Thoracic aorta (tissue), 2 donors: ENCODE measurements at places on chromosomes 3 and 15.

DNA sequence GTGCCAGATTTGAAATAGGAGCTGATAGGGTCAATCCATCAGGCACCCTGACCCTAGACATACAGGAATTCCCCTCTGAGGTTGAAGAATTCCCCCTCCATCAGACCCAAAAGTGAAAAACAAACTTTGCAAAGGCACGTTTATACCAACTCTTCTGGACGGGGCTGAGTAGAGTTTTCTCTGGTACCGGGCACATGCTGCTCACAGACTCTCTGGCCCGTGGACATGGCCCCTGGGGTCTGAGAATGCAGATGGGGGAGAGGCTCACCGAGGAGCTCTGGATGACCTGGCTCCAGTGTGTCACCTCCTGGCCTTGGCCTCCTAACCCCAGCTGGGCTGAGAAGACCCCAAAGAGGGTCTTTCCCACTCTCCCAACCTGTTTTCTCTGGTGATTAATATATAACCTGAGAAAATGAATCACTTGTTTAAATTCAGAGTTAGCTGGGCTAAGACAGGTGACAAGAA, 11.2 kb upstream of the LIPC start:
- H3K4me3 ChIP-seq = no peak overlapping the region
- H3K36me3 ChIP-seq = no peaks in the 10 kb centered on the region
- no peaks in the 10 kb centered on the region for H3K27me3 ChIP-seq
- no peak overlapping the region for H3K27ac ChIP-seq
- no peak for DNase-seq
- no peaks in the 10 kb centered on the region for H3K4me1 ChIP-seq

DNA sequence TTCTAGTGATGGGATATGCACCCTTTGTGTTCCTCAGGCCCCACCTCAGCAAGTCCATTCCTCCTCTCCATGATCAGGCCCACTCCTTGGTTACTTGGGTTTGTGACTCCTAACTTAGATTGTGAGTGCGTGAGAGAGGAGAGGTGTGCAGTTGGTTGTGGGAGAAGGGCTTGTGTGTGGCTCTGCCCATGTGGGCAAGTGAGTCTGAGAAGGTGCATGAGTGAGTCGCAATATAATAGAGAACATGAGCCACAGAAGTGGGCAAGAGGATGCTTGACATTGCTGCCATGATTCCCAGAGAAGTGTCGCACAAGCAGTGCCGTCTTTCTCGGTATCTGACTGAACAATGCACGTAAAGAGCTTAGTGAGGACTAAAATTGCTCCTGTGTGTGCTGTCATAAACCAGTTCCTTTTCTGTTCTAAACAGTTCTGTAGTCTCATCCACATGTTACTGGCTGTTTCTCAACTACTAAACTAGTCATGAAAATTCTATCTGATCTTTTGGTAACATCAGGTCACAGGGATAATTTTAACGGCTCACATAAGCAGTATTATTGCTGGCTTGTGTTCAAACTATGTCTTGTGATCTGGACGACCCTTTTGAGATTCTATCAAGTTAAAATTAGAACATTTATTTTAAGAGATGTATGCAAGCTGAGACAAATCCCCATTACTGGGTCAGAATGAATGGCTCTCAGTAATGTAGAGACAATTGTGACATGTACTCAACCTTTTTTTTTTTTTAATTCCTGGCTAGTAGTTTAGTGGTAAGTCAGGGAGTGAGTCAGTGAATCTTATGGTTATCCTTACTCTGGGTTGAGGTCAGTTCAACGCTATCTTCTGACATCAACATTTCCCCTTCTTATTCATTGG, 25.6 kb downstream of the GYG1 start:
- no peak overlapping the region for H3K4me3 ChIP-seq
- H3K36me3 ChIP-seq = no peaks in the 10 kb centered on the region
- H3K27ac ChIP-seq = peak overlapping the region; percentile 70
- H3K27me3 ChIP-seq = no peaks in the 10 kb centered on the region
- H3K4me1 ChIP-seq = peaks cover 93% of the 10 kb centered on the region

DNA sequence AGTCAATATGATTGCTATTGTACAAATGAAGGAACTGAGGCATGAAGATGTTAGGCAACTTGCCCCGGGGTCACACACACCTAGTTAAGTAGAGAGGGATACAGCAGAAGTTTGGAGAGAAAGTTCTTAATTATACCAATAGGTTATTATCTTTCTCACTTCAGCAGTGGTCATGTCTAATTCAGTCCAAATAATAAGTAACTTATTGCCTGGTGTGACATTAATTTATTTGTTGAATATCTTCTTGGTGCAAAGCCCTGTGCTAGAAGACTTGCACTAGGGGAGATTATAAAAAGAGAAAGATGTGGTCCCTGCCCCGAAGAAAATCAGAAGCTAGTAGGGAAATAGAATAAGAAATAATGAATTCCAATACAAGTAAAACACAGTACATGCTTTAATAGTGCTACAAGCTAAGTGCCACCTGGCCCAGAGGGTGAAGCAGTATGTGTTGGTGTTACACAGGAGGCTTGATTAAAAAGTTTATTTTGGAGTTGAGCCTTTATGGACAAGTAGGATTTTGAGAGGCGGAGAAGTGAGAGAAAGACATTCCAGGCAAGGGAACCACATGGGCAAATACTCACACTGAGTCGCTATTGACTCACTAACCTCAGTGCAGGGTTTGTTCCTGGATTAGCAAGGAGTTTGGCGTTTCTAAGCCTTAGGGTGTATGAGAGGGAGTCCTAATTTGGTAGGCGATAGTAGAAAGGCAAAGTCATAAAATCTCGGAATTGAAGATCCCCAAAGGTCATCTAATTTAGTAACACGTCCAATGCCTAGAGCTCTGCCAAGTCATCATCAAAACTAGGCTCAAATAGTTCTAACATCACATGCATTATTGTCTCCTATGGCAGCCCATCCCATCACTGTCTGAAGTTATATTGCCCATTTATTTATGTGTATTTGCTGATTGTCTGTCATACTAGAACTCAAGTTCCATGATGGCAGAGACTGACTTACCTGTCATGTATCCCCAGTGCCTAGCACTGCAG, 19.2 kb upstream of the GSK3B start:
- no peaks in the 10 kb centered on the region for H3K27me3 ChIP-seq
- no peaks in the 10 kb centered on the region for H3K36me3 ChIP-seq
- DNase-seq = no peak
- no peak overlapping the region for H3K27ac ChIP-seq
- no peaks in the 10 kb centered on the region for H3K4me1 ChIP-seq
- H3K4me3 ChIP-seq = no peak overlapping the region

DNA sequence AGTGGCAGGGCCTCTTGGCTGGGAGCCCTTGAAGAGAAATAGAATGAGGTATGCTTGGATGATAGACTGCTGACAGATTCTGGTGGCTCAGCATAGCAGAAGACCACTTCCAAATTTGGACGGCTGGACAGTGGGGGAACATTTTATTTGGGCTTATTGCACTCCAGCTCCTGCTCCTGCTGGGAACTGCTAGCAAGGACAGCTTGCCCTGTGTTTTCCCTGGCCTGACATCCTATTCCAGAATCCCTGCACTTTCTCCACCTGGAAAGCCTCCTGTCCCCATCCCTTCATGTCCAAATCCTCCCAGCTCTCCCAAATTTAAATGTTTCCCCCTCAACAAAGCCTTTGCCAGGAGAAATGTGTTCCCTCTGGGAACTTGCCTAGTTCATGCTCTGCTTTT, 9.8 kb upstream of the COLQ start:
- no peak overlapping the region for H3K4me3 ChIP-seq
- no peak overlapping the region for H3K27ac ChIP-seq
- DNase-seq = no peak
- H3K36me3 ChIP-seq = no peaks in the 10 kb centered on the region
- H3K4me1 ChIP-seq = peaks cover 9% of the 10 kb centered on the region
- no peaks in the 10 kb centered on the region for H3K27me3 ChIP-seq

GRCh38 chr3:186467969-186468368, 76.2 kb downstream of the CRYGS start:
- no peak overlapping the region for H3K27ac ChIP-seq
- DNase-seq = no peak
- H3K4me1 ChIP-seq = no peaks in the 10 kb centered on the region
- H3K27me3 ChIP-seq = no peaks in the 10 kb centered on the region
- no peaks in the 10 kb centered on the region for H3K36me3 ChIP-seq

GRCh38 chr3:195036974-195037373, 234.0 kb downstream of the XXYLT1 start:
- no peaks in the 10 kb centered on the region for H3K36me3 ChIP-seq
- no peak overlapping the region for H3K4me3 ChIP-seq
- no peaks in the 10 kb centered on the region for H3K27me3 ChIP-seq
- H3K27ac ChIP-seq = no peak overlapping the region

GRCh38 chr3:165751637-165752036, 85.6 kb downstream of the BCHE start:
- H3K4me1 ChIP-seq = no peaks in the 10 kb centered on the region
- no peak overlapping the region for H3K27ac ChIP-seq
- H3K36me3 ChIP-seq = no peaks in the 10 kb centered on the region
- no peak for DNase-seq

DNA sequence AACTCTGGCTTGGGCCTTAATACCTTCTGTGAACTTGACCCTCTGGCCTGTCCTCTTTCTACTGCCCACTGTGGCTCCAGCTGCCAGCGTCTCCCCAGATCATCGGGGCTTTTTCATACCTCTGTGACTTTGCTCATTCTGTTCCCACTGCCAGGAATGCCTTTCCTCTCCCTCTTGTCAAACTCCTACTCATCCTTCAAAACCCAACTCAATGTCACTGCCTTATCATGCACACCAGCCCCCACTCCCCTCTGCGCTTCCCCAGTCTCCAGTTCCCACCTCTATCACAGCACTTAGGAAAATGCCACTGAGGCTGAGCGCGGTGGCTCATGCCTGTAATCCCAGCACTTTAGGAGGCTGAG, 4.9 kb downstream of the ANPEP start:
- no peak overlapping the region for H3K4me3 ChIP-seq
- H3K36me3 ChIP-seq = no peaks in the 10 kb centered on the region
- peaks cover 3% of the 10 kb centered on the region for H3K4me1 ChIP-seq
- DNase-seq = no peak
- no peak overlapping the region for H3K27ac ChIP-seq
- H3K27me3 ChIP-seq = no peaks in the 10 kb centered on the region

- H3K4me3 ChIP-seq = no peak overlapping the region
- H3K27me3 ChIP-seq = no peaks in the 10 kb centered on the region
- H3K4me1 ChIP-seq = peaks cover 63% of the 10 kb centered on the region
- H3K36me3 ChIP-seq = no peaks in the 10 kb centered on the region
- no peak for DNase-seq
- no peak overlapping the region for H3K27ac ChIP-seq
Measured at GRCh38 chr15:62607114-62607462, 435.5 kb upstream of the TPM1 start.

DNA sequence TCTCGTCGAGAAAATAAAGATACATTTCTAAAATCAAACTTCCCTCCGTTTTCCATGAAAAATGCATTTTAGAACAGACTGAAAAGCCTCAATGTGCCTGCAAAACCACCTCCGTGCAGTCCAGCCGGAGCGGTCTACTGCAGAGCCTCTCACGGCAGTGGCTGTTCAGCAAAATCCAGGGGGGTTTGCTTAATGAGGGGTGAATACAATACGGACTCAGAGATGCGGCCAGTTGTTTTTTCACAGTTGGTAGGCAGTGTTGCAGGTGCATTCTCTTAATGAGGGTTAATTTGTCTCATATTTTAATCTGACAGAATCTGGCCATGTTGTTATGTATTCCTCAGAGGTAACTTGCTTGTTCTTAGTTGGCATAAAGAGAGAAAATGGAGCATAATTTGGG, 223.0 kb downstream of the EBLN2 start:
- H3K4me3 ChIP-seq = no peak overlapping the region
- no peaks in the 10 kb centered on the region for H3K27me3 ChIP-seq
- no peaks in the 10 kb centered on the region for H3K36me3 ChIP-seq
- no peaks in the 10 kb centered on the region for H3K4me1 ChIP-seq
- H3K27ac ChIP-seq = no peak overlapping the region
- DNase-seq = no peak

GRCh38 chr15:56917652-56918045, 795 bp upstream of the TCF12 start:
- DNase-seq = no peak
- no peaks in the 10 kb centered on the region for H3K27me3 ChIP-seq
- peak overlapping the region; percentile 92 for H3K27ac ChIP-seq
- H3K4me3 ChIP-seq = peak overlapping the region; percentile 89
- peaks cover 57% of the 10 kb centered on the region for H3K4me1 ChIP-seq
- H3K36me3 ChIP-seq = no peaks in the 10 kb centered on the region

DNA sequence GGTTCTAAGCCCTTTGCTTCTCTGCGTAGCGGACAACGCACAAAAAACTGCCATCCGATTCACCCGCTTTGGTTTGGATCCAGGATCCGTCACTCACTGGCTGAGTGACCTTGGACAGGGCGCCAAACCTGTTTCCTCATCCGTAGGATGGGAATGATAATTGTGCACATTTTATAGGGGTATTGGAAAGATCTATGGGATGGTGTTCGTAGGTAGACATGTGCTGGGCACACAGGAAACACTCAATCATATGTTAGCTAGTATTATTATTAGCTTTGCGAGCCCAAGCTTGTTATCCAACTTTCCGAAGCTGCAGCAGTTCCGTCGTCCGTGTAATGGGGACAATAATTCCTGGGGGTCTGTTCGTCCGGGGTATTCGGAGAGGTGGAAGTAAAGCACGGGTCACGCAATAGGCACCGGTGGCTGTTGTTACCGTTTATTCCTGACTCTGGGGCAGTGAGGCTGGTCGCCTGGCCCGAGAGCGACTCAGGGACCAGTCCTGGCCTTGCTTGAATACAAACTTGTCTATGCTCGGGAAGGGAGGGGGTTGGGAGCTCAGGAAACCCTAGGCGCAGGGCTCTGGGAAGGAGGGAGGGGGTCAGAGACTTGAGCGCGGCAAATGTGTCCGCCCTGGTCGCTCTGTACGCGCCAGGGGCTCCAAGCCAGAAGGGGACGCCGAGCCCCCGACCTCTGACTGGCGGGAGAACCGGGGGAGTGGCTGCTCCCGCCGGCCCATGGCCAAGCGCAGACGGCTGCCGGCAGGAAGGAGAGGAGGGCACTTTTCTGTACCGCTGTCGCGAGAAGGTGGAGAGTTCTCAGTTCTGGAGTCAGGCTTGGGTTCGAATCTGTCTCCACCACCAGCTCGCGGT, 1.3 kb downstream of the SPSB4 start:
- H3K27me3 ChIP-seq = no peaks in the 10 kb centered on the region
- DNase-seq = no peak
- H3K4me1 ChIP-seq = no peaks in the 10 kb centered on the region
- H3K36me3 ChIP-seq = no peaks in the 10 kb centered on the region
- H3K4me3 ChIP-seq = peak overlapping the region; percentile 71
- no peak overlapping the region for H3K27ac ChIP-seq
